ENCODE measurements at places on chromosomes 12 and 14.

GRCh38 chr14:98210045-98210672, 1061.8 kb downstream of the BCL11B start:
- no peak for DNase-seq

- no peak for DNase-seq
These were observed 38.7 kb upstream of the SGPP1 start for GRCh38 chr14:63766611-63767010.

DNA sequence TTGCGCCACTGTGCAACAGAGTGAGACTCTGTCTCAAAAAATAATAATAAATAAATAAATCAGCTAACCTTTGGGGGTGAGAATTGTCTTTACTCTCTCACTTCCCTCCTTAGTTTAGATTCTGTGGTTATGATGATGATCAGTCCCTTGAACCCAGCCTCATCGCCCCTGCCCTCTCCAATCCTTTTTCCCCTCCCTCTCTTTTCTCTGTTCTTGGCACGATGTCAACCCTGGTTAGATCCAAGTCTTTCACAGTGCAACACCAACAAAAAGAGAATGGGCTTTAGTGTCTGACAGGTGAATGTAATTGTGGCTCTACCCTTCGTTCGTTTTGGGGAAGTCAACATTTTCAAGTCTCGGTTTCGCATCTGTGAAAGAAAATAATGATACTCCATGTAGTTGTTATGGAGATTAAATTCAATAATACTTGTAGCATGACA, 59.0 kb downstream of the NTN4 start:
- DNase-seq: no peak

DNA sequence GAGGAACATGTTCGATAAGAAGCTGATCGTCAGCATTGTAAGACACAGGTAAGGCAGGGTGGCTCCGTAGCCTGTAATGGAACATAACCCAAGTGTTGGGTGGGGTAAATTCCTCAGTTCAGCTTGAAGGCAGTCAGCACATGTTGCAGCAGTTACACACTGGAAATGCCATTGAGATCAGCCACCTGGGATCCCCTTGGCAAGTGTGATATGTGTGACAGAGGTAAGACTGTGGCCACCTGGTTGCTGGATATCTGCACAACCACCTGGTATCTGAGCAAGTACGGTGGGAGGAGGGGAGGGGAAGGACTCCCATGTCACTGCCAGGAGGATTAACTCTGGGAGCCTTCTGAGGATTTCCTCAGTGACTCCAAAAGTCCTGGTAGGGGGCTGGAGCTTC, 158.0 kb upstream of the CAND1 start:
- no peak for DNase-seq

DNA sequence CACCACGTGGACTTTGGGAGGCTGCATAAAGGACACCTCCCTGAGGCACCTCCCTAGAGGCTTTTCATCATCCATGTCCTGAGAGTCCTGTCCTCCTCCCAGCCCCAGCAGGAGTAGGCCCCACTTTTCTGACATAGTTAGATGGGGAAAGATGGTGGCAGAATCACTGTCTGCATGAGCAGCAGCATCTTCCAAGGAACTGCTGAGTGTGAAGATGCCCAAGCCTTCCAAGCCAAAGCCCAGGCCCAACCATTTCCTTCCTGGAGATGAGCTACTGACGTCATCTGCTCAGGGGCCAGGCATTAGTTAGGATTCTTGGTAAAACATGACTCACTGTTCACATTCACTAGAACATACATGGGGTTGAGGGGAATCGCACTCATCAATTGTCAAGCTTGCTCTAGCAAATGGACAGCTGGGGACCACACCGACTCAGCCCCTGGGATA, 37.3 kb downstream of the VDR start:
- DNase-seq: peak; percentile 57

DNA sequence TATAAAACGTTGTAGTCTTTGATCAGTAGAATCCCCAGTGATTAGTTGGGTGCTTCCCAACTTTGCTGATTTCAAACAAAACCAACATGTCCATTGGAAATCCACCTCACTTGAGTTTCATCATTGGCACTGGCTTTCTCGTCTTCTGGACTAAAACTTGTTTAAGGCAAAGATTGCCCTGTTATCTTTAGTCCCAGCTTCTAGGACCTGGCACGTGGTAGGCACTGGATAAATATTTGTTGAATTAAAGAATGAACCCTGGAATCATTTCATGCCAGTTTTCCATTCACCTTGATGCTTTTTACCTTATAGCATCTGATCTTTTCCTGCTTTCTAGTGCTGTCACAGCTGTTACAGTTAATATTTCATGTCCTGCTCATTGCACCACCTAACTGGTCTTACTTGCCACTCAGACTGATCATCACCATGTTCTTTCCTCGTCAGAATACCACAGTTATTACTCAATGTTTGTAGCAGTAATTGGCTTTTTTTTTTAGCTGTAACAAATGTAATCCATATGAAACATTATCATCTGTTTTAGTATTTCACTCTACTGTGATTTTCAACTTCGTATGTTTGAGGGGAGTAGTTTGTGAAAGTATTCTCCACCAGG, 7.3 kb upstream of the C12orf50 start:
- no peak for DNase-seq

GRCh38 chr12:94805749-94806529, 155.6 kb upstream of the TMCC3 start:
- peak; percentile 33 for DNase-seq

GRCh38 chr12:89862511-89863445, 154.1 kb upstream of the ATP2B1 start:
- DNase-seq: no peak

DNA sequence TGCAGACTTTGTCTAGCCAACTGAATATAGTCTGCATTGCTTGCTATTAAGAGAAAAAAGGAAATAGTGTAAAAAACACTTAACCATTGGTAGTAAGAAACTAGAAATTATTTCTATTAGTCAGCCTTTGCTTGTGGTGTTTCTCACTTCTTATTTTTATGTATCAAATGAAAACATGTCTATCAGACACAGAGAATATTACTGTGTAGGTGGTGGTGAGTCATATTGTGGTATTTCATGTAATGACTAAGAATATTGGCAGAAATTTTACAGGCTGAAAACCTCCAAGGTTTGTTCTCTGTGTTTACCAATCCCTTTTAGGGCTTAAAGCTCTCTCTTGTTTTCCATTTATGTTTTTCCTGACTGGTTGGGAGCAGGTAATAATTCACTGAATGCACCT, 87.2 kb downstream of the DAAM1 start:
- no peak for DNase-seq

DNA sequence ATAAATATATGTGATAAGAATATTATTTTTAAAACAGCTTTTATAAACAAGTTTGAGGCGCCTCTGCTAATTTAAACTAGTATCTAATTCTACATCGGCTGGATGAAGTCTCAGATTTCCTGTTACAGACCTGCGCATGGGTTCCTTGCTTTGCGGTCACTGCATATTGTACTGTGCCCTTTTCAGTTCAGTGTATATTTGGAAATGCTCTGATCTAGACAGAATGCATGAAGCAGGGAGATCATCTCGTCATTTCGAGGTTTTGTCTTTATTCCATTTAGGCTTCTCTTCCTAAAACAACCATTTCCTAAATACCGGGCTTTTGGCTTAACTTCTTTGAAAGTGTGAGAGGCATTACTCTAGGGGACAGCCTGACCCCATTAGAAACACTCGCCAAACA, 25.6 kb downstream of the CRACR2A start:
- no peak for DNase-seq

GRCh38 chr12:132393991-132394949, 64.9 kb upstream of the GALNT9 start:
- no peak for DNase-seq

- no peak for DNase-seq
These were observed 84.2 kb downstream of the DENND5B start for GRCh38 chr12:31506515-31507306.

DNA sequence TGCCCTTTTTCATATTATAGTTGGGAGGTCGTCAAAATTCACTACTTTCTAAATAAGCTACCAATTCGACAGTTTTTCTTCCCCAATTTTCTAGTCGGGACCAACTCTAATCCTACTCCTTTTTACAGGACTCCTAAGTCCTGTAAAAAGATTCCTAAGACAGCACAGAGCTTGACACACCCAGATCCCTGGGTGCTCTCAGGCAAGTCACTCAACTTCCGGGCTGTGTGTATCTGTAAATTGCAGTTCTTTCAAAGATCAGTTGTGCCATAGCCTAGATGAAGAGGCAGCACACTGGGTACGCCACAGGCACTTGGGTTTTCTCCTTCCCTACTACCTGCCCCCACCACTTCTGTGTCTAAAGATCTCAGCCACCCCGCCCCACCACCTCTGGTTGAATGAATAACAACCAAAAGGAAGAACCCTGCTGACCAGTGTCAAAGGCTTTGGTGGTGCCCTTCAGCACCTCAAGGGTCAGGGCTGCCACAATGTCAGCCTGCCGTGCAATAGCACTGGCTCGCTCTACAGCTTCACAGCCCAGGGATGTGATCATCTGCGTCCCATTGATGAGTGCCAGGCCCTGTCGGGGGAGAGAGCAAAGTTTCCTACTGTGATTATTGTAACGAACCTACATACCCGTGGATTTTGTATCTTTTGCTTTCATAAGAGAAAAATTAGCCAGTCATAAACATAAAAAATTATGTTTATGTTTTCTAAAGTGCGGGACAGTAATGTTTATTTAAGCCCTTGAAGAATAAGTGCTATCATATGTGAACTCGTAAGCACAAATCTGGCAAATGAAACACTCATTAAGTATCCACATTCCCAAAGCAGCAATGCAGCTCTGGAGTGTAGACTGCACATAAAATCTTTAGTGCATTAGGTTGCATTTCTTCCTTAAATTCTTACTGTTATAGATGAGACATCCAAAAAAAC, 9.2 kb downstream of the HAL start:
- DNase-seq: no peak

Data from AG04449 (cell line).